ENCODE measurements at places on chromosomes 4 and X.

DNA sequence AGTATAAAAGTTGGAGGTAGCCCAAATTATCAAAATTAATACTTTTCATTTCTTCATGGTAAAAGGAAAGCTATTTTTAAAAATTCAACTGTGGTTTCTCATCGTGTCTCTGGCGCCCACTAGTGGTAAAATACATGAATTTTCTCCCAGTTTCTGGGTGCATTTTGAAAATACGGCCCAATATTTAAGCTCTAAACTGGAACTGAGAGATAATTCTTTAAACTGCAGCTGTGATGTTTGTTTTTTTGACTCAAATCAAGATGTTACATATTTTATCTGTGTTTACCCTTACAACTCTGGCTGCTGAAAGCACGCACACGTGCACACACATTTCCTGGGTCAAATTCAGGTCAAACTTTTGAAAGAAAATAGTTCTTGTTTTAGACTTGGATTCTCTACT lies 123.9 kb upstream of the ACSL4 start:
- no peak for DNase-seq

DNA sequence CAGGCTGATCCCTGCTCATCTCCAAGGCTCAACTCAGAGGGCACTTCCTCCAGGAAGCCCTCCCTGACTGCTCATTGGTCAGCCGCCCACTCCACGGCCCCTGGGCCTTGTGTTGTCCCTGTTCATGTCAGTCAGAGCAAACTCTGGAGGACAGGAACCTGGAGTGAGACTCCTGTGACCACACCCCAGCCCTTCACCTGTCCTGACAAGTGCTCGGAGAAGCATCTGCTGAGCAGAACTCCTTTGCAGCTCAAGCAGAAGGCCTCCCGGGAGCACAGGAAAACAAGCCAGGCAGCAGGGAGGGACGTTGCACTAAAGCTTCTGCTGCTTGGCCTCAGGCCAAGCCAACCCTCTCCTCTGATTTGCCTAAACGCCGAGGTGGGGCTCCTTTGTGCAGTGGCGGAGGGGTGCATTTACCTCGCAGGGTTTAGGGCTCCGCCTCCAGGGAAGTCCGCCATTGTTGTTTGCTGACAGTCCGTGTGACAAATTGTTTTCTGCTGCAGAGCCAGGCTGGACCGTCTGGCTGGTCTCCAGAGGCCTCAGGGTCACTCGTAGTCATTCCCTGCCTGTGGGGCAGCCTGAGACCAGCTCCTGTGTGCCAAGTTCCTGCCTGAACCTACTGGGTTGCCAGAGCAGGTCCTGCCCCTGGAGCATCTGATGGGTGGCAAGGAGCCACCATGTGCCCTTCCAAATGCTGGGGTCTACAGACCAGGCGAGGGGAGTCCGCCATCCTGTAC lies 61.8 kb downstream of the C4orf50 start:
- no peak for DNase-seq

- DNase-seq = no peak
Measured at GRCh38 chr4:14237911-14238310, 610.4 kb upstream of the BOD1L1 start.

DNA sequence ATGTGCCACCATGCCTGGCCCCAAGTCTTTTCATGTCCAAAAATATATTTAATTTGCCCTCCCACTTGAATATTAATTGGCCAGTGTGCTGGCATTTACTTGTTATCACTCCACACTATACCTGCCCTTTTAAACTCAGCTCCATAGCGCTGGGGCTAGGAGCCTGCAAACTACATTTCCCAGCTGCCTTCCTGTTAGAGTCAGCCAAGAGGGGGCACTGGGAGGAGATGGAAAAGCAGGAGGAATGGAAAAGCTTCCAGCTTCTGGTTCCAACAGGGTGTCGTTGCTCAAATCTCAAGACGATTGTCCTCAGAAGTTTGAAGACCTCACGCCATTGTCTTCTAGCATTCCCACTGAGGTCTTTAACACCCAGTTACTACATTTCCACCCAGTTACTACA lies 315.5 kb downstream of the BCOR start:
- no peak for DNase-seq

- no peak for DNase-seq
Measured at GRCh38 chr4:176425035-176425434, 105.3 kb downstream of the SPCS3 start.

DNA sequence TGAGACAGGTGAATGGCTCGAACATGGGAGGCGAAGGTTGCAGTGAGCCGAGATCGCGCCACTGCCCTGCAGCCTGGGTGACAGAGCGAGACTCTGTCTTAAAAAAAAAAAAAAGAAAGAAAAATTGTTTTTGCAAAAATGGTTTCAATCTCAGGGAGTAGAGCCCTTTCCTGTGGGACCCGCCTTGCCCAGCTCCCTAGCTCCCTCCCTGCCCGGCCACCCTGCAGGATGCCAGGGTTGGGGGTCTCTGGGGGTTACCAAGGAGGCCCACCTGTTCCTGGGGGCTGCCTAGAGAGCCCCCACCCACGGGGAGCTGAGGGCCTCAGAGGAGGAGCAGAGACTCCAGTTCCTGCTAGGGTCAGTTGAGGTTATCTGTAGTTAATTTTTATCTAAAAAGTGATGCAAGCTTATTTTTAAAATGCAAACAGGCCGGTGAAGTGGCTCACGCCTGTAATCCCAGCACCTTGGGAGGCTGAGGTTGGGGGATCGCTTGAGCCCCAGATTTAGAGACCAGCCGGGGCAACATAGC lies 18.7 kb upstream of the PLCXD1 start:
- DNase-seq = no peak

DNA sequence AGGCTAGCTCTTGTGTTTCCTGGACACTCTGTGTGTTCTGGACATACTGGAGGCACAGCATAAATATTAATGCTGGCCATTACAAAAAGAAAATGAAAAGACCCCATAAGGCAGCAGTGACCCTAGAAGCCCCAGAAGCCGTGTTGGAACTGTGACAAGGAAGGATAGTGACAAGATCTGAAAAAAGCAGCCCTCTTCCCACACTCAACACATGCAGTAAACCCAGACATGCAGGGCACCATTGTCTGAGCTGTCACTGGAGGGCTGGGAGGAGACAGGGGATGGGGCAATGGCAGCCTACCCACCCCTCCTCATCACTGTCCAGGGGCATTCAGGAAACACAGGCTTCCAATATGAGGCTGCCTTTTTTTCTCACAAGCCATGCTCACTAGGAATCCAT lies 6.5 kb downstream of the TRIM2 start:
- no peak for DNase-seq

GRCh38 chr4:73922766-73923630 lies 53.8 kb downstream of the CXCL1 start:
- no peak for DNase-seq

GRCh38 chr4:137124278-137124932 lies 407.9 kb downstream of the PCDH18 start:
- no peak for DNase-seq

GRCh38 chrX:151981129-151981528 lies 6.7 kb upstream of the GABRE start:
- no peak for DNase-seq
